Occipital lobe (tissue), 3 donors: ENCODE measurements at places on chromosomes 13 and 19. TPM values are rescaled to one million over a fixed set of nuclear protein-coding genes. Genes with fewer than 3 reads are reported as not detected.

The COX7A1 gene
- total RNA-seq = 3.9 TPM

The RPL18 gene
- total RNA-seq = 1,447 TPM

The PRTN3 gene
- total RNA-seq = not detected

The CEACAM5 gene
- total RNA-seq = not detected

The CYP4F2 gene
- total RNA-seq = not detected

The PSG1 gene
- total RNA-seq = not detected

The SHD gene
- 0.94 TPM for total RNA-seq

The ZMYM2 gene
- 224 TPM for total RNA-seq

The IFNL1 gene
- total RNA-seq = not detected

The TINCR gene
- total RNA-seq = 0.31 TPM

The EPN1 gene
- 20.7 TPM for total RNA-seq

The KLC3 gene
- 0.16 TPM for total RNA-seq

The TOMM40 gene
- 23.1 TPM for total RNA-seq

The MEIS3 gene
- 74.6 TPM for total RNA-seq

The PSG6 gene
- not detected for total RNA-seq

The DPF1 gene
- total RNA-seq = 37.4 TPM

The TMTC4 gene
- 107 TPM for total RNA-seq

The ADAMTSL5 gene
- not detected for total RNA-seq

The SLC17A7 gene
- total RNA-seq = 34.6 TPM

The CTXN1 gene
- total RNA-seq = 15.4 TPM

The EDNRB gene
- 24.6 TPM for total RNA-seq

The POMP gene
- 43.2 TPM for total RNA-seq

The IGFL3 gene
- not detected for total RNA-seq

The IL11 gene
- 0.16 TPM for total RNA-seq

The NBEA gene
- 251 TPM for total RNA-seq

The SIGLEC10 gene
- total RNA-seq = 1.6 TPM

The NXNL1 gene
- total RNA-seq = not detected

The PNMA8A gene
- total RNA-seq = 58.5 TPM

The ZNF723 gene
- total RNA-seq = not detected

The GNA15 gene
- total RNA-seq = 1.9 TPM

The UBAC2 gene
- total RNA-seq = 36.2 TPM

The CAMSAP3 gene
- total RNA-seq = 17.0 TPM

The MEF2B gene
- total RNA-seq = not detected

The KLK15 gene
- total RNA-seq = not detected

The GPR183 gene
- total RNA-seq = 3.1 TPM

The ZNF784 gene
- 5.1 TPM for total RNA-seq

The EFNA2 gene
- total RNA-seq = 8.1 TPM

The GARIN5A gene
- total RNA-seq = 0.62 TPM

The IRS2 gene
- total RNA-seq = 12.8 TPM

The IL17D gene
- 7.6 TPM for total RNA-seq

The BLVRB gene
- total RNA-seq = 16.5 TPM

The ZNF792 gene
- total RNA-seq = 19.0 TPM

The RASAL3 gene
- total RNA-seq = 0.47 TPM

The SLITRK6 gene
- 1.6 TPM for total RNA-seq

The GIPR gene
- total RNA-seq = not detected

The C19orf67 gene
- not detected for total RNA-seq

The FFAR1 gene
- not detected for total RNA-seq

The RAB3A gene
- 50.4 TPM for total RNA-seq

The OSCAR gene
- 0.47 TPM for total RNA-seq

The SOX1 gene
- total RNA-seq = 8.3 TPM

The PRR19 gene
- total RNA-seq = 1.4 TPM

The ETHE1 gene
- 16.8 TPM for total RNA-seq

The KLF16 gene
- 3.3 TPM for total RNA-seq
